ENCODE measurements at places on chromosomes 7 and 10.

- no peak for DNase-seq
These were observed 656 bp downstream of the ASIC3 start for GRCh38 chr7:151048911-151049463.

- DNase-seq = no peak
These were observed 99.6 kb downstream of the STRA8 start for GRCh38 chr7:135333200-135333599.

- no peak for DNase-seq
These were observed 219.3 kb downstream of the THSD7A start for GRCh38 chr7:11612737-11613136.

DNA sequence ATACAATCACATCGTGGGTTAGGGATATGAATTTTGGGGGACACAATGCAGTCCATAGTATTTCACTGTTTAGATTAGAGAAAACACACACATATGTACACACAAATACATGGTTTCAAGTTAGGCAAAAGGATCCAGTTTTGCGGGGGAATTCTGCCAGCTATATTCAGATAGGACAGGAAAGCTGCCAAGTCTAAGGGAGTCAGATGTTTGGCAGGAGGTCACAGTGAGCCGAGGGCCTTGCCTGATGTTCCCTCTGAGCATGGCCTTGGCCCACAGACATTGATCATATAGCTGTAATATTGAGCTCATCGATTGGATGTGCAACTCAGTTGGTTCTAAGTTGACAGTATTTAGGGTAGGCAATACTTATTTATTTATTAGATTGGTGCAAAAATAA, 122.8 kb downstream of the ADRA2A start:
- DNase-seq = no peak

DNA sequence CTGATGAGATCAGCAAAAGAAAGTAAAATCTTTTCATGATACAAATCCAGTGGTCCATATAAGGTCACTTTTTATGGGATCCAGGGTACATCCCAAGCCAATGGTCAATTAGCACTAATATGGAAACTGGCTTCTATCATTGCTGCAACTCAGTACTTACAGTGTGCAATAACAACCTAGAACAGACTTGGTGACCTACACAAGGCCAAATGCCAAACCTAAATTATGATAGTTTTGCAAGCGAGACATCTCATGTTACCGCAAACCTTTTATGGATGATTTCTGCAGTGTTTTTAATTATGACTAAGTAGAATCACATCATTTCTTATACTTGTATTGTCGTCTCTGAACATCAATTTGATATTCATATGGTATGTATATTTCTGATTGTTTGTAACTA, 583.5 kb upstream of the SEMA3D start:
- DNase-seq = no peak
